Neural crest cell (in vitro differentiated cells): ENCODE measurements at places on chromosomes 6 and 20. TPM values are rescaled to one million over a fixed set of nuclear protein-coding genes. Genes with fewer than 3 reads are reported as not detected.
A peak's percentile ranks its signal among the peaks of the same experiment; 100 is the strongest.

DNA sequence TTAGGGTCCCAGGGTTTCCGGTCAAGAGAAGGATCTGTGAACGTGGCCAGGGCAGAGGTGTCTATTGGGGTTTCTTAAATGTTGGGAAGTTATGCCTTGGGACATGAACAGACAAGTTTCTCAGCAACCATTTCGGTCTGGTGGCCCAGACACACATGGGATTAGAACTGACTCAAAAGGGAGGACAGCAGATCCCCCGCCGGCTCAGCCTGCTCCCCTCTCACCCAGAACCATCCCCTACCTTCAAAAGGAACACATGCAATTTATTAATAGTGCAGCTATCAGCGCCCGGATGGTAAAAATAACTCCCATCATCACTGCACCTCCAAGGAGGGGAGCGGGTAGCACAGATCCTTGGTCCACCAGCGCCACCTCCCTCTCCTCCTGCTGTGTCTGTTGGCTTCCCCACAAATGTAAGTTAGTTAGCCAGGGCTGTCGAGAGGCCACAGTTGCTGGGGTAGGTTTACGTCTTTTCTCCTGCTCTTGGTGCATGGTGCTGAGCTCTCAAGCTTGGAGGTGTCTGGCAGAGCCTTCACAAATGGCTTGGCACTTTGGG lies 77.1 kb downstream of the TRAM2 start:
- DNase-seq = no peak

Gene BPI
- total RNA-seq = not detected in 2 replicates

Gene SERINC3
- total RNA-seq = 31.1 and 32.4 TPM in 2 replicates

DNA sequence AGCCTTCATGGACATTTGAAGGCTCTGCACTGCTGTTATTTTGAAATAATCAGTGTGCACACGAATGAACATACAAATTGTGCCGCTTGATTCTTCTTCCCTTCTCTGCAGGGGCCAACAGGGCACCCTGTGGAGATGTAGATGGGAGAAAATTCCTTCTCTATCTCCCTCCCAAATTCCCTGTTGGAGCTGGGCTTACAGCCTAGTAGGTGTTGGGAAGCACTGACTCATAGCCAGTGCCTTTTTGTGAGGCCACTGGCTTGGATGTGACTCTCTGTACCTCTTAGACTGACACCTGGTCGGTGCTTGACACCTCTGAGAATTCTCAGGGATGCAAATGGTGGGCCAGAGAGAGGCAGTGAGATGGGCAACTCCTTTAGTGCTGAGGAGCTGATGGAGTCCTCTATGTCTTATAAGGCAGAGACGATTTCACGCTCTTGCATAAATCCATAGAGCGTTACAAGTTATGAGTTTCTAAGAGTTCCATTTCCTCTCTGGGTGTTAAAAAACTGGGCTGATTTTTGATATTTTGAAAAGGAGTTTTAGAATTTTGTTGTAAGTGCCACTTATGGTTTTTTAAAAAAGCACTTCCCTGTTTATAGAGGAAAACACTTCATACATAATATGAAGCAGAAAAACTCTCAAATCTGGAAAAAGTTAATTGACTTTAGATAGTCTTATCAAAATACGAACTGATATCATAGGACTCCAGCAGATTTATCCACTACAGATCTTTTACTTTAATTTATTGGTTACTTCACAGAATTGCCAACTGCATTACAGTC lies 89.8 kb upstream of the MAP3K7 start:
- DNase-seq = no peak

Gene GPR6
- total RNA-seq = not detected in 2 replicates

DNA sequence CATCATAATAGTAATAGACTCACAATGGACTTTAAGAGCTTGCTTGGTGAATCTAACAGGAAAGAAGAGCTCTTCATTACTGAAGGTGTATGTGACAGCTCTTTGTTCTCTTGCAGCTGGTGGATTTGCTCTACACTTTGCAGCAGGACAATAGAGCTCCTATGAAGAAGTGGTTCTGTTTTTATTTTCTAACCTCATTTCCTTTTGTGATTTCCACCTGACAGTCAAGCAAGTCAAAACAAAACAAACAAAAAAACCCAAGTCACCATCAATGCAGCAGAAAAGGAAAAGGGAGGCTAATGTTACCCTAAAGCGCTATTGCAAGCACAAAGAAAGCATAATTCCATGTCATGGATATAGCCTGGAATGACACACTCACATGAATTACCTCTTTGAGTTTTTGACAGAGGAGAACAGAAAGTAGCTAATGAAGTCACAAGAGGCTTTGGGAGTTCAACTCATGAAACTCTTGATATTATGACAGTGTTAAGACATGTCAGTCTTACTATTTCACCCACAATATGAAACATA lies 1188.1 kb downstream of the EPHA7 start:
- DNase-seq = no peak

- DNase-seq = no peak
Observed at GRCh38 chr20:44419131-44419844, 56.4 kb upstream of the TTPAL start.

GRCh38 chr6:33407132-33407718 lies 3.6 kb upstream of the PHF1 start:
- no peak for DNase-seq

DNA sequence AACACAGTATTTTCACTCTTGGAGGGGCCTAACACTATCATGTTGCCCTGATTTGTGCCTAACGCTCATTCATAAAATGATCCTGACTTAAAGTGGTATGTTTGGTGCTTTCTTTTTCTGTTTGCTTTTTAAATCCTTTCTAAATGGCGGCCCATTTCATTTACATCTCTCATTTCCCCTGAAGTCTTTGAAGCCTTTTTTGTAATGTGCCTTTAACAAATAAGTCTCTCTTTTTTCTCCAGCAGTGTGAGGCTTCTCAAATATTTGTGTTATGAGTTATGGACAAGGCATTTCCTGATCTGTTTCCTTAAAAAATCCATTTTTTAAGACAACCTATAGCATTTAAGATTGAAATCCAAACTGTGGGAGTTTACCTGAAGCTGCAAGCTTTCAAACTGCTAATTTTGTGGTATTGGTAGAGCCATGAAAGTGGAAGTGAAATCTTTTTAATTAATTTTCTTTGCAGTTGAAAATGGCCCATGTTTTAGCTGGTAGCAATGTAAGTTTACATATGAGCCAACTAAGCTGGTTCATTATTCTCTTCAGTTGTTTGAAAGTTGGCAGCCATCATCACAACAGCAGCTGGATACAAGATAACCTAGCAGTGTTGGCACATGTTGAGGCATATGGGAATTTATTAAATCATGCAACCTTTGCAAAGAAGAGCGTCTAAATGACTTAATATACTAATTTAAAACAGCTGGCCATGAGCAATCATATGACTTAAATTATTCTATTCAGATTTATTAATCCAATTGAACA lies 469.7 kb downstream of the CDKAL1 start:
- DNase-seq = no peak

Gene GGTLC1
- not detected in 2 replicates for total RNA-seq

DNA sequence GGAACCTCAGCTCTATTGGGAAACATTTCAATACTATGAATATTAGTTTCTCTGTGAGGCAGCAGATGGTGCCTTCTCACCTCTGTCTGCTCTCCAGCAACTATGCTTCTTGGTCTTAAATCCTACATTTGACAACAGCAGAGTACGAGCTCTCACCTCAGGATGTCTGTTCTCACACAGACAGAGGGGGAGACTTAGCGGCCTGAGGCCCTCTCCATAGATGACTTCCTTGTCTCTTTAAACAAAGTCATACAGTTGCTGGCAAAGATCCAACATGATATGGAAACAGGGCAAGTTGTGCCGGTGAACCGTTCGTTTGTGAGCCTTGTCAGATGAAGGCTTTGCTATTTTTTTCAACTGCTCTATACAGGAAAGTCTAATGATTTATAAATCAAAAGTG lies 43.7 kb upstream of the GABRR1 start:
- no peak for DNase-seq

- no peak for DNase-seq
Observed at GRCh38 chr6:6661684-6662083, 73.2 kb downstream of the LY86 start.

- no peak for DNase-seq
Observed at GRCh38 chr6:154457046-154457713, 53.3 kb downstream of the CNKSR3 start.

- peak; percentile 32 for DNase-seq
Observed at GRCh38 chr6:159110013-159110412, 59.2 kb upstream of the FNDC1 start.

DNA sequence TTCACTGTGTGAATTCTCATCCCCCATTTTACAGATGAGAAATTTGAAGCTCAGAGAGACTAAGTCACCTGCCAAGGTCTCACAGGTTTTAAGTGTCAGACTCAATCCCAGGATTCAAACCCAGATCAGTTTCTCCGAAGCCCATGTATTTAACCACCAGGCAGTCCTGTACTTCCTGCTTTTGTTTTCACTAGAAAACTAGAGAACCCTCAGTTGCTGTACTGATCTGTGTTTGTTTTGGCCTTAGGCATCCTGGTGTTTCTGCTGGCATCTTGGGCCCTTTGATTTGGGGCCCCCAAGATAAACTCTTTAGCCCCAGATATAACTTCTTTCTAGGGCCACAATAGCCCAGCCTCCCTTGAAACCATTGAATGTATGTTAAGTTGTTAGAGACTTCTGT lies 36.5 kb downstream of the PPP1R16B start:
- no peak for DNase-seq

GRCh38 chr6:47146431-47147174 lies 104.5 kb upstream of the ADGRF1 start:
- no peak for DNase-seq

- no peak for DNase-seq
Observed at GRCh38 chr6:21053612-21054011, 519.4 kb downstream of the CDKAL1 start.

- DNase-seq = no peak
Observed at GRCh38 chr20:43151901-43152300, 37.8 kb downstream of the PTPRT start.

- no peak for DNase-seq
Observed at GRCh38 chr20:45963059-45964005, 8.7 kb downstream of the ZNF335 start.

DNA sequence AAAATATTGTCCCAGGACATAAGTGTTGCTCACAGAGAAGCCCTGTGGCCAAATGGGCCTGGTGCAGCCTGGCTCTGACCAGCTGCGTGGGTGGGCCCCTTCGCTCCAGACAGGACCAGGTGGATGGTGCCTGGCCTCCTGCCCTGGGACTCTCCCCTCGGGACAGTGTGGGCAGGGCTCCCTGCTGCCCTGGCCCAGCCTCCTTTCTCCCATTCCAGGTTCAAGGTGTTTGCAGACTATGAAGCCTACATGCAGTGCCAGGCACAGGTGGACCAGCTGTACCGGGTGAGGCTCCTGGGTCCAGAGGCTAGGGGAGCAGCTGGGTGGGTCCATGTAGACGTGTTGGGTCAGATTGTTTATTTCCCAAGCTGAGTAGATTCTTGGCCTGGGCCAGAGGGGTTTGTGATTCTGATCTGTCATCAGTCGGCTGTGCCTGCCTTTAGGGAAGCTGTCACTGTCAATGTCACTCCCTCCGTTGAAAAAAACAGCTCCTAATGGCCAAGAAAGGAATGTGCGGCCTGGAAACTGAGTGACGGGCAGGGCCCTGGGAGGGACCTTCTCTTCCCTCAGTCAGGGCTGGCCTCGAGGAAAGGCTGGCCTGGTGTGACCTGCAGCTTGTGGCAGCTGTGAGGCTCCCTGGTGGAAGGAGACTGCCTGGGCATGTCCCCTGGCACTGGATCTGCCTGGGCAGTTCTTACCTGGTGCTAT lies 47.7 kb downstream of the PYGB start:
- no peak for DNase-seq

DNA sequence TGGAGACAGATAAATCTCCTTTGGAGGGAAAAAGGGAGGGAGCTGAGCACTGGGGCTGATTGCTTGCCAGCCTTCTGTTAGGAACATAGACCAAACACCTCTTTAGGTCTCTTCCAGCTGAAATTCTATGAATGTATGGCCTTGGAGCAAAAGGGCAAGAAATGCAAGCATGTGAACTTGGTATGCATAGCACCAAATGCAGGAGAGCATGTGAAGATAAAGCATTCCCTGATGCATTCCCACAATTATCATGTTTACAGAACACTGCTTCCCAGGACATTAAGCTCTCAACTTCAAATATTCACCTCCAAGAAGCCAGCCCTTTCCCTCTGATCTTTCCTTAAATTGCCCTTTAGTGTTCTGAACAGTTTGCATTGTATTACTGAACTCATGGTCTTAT lies 15.6 kb downstream of the RIPOR2 start:
- DNase-seq = no peak

Gene TRIM10
- not detected in 2 replicates for total RNA-seq

GRCh38 chr6:28588666-28589065 lies 63.0 kb downstream of the GPX5 start:
- DNase-seq = no peak

DNA sequence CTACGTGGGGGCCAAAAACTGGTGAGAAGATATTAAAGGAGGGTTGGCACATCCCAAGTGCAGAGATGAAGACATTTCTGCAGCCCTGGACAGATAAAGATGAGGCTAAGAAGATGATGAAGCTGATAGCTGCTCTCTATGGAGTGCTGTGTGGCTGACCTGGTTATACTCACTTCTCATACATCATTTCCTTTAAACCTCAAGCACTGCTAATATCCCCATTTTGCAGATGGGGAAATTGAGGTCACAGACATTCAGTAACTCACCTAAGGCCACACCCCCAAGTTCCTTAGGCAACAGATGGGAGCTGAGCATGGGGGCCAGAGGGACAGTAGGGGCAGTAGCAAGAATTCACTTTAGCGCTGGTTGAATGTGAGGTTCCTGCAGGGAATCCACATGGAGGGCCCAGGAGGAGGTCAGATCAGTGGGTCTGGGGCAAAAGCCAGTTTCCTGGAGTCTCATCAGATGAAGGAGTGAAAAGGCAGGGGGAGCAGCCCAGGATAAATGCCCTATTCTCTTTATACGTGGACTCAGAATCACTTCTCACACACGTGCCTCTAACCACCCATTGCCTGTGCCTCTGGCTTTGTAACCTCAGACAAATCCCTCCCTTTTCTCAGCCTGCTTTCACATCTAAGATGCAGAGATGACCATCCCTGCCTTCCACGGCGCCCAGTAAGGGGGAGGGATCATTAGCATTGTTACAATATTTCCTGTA lies 125.8 kb downstream of the NFATC2 start:
- DNase-seq = no peak

GRCh38 chr20:51700809-51701285 lies 67.3 kb downstream of the ATP9A start:
- DNase-seq = peak; percentile 36

Gene BANF2
- not detected in 2 replicates for total RNA-seq

DNA sequence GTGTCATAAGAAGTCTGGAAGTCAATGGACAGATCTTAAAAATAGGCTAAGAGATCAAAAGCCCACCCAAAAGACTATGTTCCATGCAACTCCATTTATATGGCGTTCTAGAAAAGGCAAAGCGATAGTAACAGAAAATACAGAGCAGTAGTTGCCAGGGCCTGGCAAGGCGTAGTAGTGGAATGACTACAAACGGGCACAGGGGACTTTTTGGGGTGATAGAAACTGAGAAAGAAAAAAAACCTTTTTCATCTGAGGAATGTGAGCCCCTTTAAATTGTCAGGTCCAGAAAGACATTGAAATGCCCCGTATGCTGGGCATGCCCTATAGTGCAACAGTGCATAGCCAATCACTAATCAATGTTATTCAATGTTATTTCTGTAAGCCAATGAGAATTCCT lies 47.2 kb upstream of the FAM50B start:
- no peak for DNase-seq
